ENCODE measurements at places on chromosomes 1 and 21.

DNA sequence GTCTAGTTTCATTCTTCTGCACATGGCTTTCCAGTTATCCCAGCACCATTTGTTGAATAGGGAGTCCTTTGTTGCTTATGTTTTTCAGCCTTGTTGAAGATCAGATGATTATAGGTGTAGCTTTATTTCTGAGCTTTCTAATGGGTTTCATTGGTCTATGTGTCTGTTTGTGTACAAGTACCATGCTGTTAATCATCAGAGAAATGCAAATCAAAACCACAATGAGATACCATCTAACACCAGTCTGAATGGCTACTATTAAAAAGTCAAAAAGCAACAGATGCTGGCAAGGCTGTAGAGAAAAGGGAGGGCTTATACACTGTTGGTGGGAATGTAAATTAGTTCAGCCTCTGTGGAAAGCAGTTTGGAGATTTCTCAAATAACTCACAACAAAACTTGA is 321.5 kb upstream of the PTBP2 start:
- DNase-seq = no peak

- DNase-seq = no peak
Measured at GRCh38 chr1:100391675-100392074, 39.4 kb downstream of the CDC14A start.

GRCh38 chr1:208421486-208421885 is 177.3 kb upstream of the PLXNA2 start:
- DNase-seq = no peak

DNA sequence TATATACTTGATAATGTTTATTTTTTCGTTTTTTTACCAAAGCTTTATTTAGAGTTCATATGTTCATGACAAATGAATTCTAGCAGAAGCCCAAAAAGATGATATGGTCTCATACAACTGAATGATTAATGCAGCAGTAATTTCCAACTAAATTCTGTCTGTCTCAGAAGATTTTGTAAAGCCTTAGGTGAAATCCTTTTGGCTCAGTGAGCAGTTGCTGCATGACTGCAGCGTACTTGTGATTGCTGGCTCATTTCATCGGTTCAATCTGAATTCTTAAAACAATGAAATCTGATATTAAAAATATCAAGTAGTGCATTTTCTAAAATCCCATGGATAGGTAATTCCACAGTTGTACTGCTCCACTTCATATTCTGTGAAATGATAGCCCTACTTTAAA is 73.2 kb downstream of the AK5 start:
- DNase-seq = no peak

- DNase-seq = no peak
Measured at GRCh38 chr1:226470921-226471866, 63.3 kb upstream of the PARP1 start.

DNA sequence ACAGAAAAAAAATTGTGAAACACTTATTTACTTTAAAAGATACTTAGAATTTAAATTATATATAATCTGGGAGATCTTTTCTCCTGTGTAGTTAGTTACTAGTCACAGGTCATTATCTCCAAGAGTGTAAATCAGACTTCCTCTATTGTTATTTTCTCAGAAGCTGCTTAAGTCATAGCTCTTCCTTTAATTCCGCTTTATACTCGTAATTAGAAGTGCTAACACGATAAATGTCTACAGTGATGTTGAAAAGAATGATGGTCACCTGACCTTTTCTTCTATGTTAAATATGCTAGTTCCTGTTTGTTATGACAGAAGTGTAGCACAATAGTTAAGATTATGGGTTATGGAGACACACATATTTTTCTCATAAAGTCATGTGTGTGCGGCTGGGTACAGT is 123.6 kb downstream of the TGFB2 start:
- no peak for DNase-seq

DNA sequence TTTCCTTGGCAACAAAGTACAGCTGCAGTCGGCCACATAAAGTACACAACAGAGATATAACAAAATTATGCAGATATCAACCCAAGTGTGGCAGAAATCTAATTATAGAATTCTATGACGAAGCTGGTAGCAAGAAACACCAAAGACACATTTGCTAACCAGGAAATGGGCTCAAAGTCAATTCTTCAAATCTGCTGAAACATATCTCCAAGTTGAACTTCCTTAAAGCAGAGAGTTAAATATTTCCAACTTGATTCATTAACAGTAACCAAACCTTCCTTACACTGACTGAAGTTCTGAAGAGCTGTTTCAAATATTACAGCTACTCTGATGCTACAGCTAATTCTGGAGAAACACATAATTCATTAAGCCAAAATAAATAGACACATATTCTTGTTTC is 67.6 kb upstream of the SDC3 start:
- DNase-seq = no peak
